Stimulated activated CD8-positive, alpha-beta memory T cell treated with anti-CD3 and anti-CD28 coated beads, Interleukin-4, amount 100 ng/mL, for 1 hour (primary cell): ENCODE measurements at places on chromosomes 2 and 18.

GRCh38 chr18:79952996-79953559, 1.6 kb upstream of the SLC66A2 start:
- no peak for DNase-seq

- DNase-seq: no peak
Measured at GRCh38 chr18:67359873-67360838, 156.4 kb downstream of the DSEL start.

- DNase-seq: peak; percentile 37
Measured at GRCh38 chr18:46071653-46072375, at the start of gene PSTPIP2. TSS of gene PSTPIP2 (minus strand) at chr18:46072260. CDS start at chr18:46072188, 72 bp downstream.

GRCh38 chr2:205816268-205816667, 134.0 kb downstream of the NRP2 start:
- no peak for DNase-seq

DNA sequence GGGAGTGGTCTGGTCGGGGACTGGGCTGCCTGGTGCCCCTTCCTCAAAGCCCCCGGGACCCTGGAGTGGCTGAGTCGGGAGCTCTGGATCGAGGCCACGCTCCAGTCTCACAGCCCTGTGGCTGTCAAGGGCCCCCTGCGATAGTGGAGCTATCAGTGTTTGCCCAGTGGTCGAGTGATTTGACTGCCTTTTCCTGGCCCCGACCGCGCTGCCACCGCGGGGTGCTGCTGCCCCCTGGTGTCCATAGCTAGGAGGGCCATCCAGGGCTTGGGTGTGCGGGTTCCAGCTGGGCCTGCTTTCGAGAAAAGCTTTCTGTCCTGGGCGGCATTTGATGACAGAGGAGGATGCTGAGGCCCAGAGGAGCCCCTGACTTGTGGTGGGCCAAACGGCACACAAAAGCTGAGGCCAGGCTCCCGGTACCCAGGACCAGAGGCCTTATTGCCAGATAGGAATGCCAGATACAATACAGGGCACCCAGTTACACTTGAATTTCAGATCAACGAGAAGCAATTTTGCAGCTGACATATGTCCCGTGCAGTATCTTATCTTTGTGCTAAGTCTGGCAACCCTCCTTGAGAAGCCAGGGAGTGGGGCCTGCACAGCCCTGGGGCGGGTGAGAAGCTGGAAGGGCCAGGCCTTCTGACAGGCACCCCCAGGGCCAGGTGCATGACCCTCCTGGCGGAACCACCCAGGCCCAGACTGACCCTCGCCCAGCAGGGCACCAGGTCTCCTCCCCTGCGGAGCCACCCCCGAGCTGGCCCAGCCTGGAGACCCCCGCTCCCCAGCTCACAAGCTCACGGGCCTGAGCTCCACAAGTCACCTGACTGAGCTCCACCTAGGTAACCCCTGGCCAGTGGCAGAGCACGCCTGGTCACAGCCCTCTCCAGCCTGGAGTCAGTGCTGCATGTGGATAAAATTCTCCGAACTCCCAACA, 13.0 kb downstream of the ODC1 start:
- DNase-seq: peak; percentile 55

DNA sequence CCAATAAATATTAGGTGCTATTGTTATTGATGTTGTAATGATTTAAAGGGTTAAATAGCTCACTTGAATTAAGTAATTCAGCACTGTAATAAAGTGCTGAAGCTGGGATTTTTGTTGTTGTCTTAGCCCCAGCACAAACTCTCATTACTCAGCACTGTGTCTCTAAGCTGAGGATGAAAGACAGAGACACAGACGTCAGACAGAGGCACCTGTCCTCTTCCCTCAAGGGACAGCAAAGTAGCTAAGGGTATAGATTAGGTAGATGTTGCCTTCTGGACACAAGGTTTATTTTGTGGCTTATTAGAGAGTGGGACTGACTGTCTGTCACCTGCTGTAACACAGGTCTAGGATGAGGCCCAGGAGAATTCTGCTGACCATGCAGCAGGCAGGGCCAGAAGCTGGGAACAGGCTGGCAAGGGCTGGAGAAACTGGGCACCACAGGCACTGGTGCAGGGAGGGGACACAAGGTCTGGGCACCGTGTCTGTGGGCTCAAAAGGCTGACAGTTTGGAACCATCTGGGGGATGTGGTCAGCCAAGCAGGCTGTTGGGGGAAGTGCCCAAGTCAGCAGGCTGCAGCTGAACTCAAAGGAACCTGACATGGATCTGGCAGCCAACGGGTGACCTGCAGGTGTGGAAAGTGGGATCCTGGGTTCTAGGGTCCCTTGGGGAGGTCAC, 20.0 kb upstream of the PTPN4 start:
- DNase-seq: no peak

DNA sequence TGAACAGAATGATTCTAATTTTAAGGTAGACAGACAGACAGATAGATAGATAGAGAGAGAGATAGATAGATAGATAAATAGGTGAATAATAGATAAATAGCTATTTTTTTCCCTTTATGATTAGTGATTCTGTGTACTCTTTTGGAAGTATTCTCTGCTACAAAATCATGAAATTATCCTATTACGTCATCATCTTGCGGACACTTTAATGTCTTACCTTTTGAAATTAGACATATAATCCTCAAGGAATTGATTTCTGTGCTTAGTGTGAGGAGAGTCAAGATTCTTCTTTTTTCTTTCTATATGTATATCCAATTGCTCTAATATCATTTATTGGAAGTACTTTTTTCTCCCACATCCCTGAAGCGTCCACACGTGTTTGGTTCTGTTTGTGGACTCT, 215.2 kb downstream of the SCG2 start:
- DNase-seq: no peak

DNA sequence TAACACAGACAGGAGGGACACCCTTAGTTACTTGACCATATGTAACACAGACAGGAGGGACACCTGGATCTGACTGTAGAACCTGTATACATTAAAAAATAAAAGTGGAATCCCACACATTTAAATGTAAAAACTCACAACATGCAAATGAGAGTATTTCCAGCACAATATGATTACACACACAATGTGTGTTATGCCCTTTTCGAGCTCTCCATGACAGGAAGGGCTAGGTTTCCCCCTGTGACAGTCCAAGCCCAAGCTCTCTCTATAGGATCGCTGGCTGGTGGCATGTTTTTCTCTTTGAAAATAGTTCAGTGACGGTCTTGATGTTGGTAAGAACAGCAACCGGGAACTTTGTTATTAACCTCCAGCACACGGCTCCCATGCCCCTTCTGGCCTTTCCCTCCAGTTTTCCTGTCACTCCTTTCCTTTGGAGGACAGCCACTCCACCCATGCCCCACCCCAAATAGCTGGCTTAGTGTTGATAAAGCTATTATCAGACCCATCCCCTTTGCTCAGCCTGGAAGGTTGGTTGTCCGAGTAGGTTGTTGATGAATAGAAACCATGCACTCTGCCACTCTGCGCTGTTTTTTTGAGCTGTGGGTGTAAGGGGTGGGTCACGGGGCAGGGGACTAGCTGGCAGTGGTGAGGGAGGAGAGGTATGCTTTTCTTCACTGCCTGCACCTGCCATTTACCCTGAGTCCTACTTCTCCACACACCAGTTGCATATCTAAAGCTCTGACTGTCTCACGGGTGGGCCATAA, 2.7 kb downstream of the RASGRP3 start:
- no peak for DNase-seq

DNA sequence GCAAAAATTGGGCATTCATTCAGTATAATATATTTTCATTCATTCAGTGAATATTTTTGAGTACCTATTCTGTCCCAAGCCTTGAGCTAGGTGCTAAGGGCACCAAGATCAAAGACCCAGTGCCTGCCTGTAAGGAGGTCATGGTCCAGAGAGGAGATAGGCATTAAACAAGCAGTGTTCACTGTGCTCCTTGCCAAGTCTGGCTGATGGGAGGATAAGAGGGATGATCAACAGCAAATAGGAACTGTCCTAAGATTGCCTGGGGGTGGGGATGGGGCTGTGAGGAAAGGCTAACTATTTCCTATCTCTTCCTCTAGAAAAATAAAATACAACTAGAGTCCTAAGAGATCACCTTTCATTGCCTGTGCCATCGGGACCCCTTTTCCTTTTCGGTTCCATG, 60.4 kb downstream of the SETBP1 start:
- no peak for DNase-seq

DNA sequence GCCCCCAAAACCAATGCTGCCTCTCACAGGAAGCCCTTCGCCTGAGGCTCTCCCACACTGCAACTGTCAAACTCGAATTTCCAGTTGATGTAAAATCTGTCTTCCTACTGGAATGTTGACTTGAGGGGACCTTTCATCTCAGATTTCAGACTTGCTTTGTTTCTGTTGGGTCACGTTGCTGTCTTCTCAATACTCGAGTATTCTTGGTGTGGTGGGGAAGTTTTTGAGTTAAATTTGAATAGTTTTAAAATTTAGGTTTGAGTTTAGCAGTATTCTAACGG, 50.8 kb downstream of the AGAP1 start:
- DNase-seq: no peak

DNA sequence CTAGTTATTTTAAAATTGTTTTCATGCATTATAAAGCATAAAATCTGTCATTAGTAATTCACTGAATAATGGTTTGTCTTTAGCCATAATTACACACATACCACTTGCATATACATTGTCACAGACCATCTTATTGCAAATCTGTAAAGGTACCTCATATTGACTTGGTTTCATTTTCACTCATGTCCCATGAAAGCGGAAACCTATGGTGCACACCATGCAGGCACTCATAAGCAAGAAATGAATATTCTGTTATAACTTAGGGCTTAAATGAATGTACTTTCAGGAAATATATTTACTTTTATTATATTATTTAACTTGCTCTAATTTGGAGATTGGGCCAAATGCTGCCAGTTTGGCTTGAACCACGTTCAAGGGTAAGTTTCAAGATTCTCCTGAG, 29.2 kb upstream of the STK17B start:
- no peak for DNase-seq

DNA sequence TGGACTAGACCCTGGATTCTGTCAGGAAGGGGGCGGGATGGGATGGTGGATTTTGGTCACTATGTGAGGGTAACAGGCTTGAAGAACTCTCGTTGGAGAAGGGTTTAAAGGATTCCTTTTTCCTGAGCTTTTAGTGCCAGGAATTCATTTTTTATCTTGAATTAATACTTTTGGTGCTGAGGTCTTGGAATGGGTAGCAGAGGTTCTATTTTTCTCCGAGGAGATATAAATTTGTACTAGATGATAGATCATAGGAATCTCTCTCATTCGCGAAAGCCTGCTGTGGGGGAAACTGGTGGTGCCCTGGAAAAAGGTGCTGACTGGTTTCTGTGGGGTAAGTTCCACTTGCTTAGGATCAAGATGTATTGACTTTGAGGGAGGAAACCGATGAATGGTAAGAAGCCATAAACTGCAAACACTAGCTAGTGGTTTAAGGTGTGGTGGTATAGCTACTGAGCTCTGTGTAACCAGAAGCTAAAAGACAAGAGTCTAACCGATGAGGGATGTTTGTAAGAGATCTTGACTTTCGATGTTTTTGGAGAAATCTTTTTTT, 706 bp downstream of the AGPS start:
- DNase-seq: no peak

DNA sequence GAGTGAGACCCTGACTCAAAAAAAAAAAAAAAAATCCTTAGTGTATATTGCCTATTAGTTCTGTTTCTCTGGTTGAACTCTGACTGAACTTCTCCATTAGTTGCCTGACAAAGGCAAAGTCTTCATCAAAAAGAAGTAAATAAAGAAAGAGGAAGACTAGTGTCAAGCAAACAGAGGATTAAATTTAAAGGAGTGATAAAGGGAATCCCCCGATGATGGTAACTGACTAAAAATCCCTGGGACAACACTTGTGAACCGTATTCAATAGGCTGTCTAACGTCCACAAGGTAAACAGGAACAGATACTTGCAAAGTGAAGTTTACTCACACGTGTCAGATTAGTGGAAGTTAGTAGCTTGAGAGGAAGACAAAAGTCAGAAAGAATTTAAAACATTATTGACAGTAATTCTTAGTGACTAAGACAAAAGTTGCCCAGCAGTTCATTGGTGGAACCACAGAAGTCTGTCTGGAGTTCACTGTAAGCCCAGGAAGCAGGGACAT, 26.2 kb upstream of the SPOPL start:
- no peak for DNase-seq

DNA sequence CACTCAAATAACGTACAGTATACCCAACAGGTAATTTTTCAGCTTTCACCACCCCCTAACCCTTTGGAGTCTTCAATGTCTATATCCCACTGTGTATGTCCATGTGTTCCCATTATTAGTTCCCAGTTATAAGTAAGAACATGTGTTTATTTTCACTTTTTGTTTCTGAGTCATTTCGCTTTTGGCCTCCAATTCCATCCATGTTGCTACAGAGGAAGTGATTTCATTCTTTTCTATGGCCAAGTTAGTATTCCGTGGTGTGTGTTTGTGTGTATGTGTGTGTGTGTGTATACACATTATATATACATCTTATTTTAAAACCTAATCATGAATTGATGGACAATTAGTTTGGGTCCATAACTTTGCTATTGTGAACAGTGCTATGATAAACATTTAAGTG, 464.4 kb downstream of the CMPK2 start:
- DNase-seq: no peak

DNA sequence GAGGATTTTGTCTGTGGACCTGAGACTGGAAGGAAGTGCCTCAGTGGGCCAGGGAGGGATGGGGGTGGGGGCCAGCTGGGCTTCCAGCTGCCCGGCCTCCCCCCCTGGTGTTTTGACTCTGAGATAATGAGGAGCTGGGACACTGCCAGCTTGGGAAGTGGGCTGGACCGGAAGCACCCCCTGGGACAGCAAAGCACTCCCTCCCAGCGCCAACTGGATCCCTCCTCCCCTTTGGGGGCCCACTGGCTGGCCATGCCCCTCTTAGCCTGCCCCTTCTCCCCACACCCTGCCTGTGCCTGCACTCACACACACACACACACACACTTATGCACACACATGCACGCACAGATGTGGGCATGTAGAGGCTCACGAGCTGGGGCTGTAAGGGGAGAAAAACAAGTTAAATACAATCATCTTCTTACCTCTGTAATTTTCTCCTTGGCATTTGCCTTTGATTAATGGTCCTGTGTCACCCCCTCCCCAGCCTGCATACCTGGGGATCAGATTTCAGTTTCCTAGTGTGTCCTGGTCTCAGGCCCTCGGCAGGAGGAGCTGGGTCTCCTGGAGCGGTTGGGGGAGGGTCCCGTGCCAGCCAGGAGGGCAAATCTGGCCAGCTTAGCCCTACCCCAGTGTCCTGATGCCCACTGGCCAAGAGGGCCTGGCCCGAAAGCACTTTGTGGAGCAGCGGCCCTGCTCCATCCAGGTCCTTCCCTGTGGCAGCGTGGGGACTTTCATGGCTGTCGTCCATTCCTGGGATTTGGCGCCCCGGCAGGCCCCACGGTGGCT, 3.6 kb downstream of the ITM2C start:
- no peak for DNase-seq

GRCh38 chr2:239113171-239113570, 265.3 kb downstream of the TWIST2 start:
- DNase-seq: no peak

GRCh38 chr2:149387411-149387810, 57.0 kb downstream of the LYPD6 start:
- no peak for DNase-seq

- DNase-seq: no peak
Measured at GRCh38 chr2:153110486-153110885, 368.1 kb downstream of the RPRM start.

GRCh38 chr2:98924910-98925309, 11.1 kb downstream of the CRACDL start:
- no peak for DNase-seq

GRCh38 chr2:60481257-60481656, 72.2 kb downstream of the BCL11A start:
- DNase-seq: no peak

GRCh38 chr2:168929031-168929430, 27.9 kb downstream of the G6PC2 start:
- DNase-seq: no peak
